ENCODE measurements at places on chromosomes 3 and 15.
A peak's percentile ranks its signal among the peaks of the same experiment; 100 is the strongest.

GRCh38 chr3:86930831-86931230 is 60.1 kb downstream of the VGLL3 start:
- DNase-seq: no peak

- no peak for DNase-seq
Measured at GRCh38 chr3:25567388-25567787, 97.3 kb downstream of the TOP2B start.

- DNase-seq: no peak
Measured at GRCh38 chr3:15563190-15563589, 38.2 kb downstream of the HACL1 start.

DNA sequence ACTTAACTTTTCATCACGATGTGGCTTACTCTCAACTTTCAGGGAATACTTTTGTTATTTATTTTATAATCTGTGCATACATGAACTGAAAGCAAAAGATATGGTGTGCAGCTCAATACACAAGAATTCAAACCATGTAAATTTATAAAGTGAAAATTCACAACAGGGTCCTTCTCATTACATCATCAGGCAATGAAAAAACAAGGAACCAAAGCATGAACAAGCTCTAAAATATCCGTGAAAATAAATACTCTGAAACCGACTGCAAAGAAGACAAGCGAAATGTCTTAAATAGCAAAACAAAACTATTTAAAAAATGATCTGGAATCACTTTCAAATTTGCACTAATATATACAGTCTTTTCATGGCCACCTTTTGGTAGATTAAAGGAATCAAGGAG is 28.9 kb downstream of the GNB5 start:
- no peak for DNase-seq

DNA sequence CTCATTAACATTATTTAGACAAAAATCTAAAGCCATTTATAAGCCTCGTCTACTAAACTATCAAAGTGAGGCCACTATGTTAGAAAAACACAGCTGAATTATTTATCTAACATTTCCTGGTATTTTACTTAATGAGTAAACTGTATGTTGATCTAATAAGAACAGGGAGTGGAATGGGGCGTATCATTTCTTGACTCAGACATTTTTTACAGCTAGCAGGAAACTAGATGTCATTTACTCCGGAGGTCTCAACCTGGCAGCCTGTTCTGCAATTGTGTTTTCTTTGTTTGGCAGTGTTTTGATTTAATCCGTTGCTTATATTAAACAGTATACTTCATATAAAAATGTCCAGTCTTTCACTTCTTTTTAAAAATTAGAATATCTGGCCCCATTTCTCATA is 79.1 kb upstream of the ABI3BP start:
- DNase-seq: no peak

DNA sequence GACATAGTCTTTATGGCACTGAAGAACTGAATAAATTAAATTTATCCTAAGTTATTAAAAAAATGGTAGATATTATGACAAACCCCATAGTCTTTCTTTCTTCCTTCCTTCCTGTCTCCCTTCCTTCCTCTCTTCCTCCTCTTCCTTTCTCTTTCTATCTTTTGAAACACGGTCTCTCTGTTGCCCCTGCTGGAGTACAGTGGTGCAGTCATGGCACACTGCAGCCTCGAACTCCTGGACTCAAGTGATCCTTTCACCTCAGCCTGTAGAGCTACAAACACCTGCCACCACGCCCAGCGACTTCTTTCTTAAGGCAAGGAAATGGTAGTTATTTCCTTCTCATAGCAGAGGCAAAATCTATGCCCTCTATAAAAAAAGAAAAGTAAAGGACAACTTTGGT is 354.6 kb downstream of the GAP43 start:
- DNase-seq: no peak

DNA sequence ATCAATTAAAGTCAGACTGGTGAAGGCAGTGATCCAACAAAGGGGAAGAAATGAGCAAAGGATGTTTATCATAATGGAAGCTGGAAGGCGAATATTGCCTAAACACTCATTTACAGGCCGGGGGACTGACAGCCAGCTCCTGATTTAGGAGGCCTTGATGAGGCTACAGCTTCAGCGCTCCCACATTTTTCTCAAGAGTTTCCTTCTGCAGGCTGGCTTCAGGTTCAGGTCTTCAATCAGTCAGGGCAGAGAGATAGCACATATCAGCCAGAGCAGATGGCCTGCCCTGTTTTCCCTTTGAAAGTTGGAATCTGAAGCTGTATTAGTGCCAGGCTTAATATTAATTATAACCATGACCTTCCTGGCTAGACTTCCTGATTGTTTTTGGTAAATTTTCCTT is 218.9 kb downstream of the SV2B start:
- no peak for DNase-seq

DNA sequence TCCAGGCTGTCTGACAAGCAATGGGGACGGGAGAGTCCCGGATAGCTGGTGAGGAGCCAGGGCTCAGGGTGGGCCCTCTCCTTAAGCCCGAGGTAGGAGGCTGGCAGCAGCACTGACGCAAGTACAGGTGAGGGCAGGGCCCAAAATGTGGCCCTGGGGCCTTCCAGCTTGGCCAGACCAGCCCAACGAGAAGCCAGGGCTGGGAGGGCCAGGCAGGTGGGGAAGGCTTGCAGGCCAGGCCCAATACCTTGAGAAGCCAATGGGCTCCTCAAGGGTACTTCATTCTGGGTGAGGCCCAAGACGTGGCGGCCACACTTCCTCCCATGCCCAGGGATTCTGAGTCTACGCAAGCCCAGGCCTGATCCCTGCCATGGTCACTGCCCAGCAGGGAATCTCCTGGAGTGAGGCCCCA is 37.2 kb downstream of the AMOTL2 start:
- no peak for DNase-seq

DNA sequence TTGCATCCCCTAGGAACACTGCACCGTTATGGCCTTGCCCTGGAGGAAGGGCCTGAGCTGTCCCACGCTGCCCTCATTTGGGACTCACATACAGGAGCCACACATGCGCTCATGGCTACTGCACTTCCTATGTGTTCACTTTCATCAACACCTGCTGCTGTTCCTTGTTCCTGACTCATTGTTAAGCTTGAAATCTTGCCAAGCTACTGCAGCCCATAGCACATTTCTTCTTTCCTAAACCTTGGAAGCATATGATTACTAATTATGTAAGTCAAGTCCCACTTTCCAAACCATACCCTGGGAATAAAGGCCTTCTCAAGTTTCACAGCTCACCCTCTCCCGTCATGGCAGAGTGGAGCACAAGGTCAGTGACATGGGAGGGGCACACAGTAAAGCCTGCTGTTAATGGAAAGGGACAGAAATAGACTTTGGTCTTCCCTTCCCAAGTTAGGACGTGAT is 307.9 kb downstream of the CLSTN2 start:
- no peak for DNase-seq

DNA sequence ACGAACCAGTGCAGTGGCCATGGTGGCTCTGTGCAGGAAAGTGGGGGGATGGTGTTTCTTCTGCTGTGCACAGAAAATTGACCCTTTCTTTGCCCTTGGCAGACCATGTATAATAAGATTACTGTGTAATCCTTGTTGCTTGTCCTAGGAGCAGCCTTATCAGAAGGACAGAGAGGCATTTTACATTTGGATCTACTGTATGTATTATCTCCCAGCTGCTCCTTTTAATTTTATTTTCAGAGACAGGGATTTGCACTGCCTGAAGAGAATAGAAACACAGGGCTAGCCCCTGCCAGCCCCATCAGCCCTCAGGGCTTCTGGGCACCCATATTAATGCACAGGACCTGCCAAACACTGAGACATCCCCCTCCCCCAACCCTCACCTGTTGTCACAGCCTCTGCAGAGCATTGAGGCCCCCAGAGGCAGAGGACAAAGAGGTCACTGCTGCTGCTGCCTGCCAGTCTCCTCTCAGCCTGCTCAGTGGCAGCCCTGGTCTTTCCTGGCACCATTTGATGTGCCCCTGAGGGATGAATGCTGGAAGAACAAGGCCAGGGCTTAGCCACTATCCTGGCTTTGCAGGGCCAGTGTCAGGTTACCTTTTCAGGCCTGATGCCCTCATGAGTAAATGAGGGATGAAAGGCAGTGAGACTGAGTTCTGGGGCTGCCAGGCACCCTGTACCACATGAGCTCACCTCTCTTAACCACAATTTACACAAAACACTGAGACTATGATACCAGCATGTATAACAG is 533.4 kb downstream of the NTRK3 start:
- no peak for DNase-seq

GRCh38 chr3:134373271-134374104 is 759 bp downstream of the AMOTL2 start:
- DNase-seq: peak; percentile 87

DNA sequence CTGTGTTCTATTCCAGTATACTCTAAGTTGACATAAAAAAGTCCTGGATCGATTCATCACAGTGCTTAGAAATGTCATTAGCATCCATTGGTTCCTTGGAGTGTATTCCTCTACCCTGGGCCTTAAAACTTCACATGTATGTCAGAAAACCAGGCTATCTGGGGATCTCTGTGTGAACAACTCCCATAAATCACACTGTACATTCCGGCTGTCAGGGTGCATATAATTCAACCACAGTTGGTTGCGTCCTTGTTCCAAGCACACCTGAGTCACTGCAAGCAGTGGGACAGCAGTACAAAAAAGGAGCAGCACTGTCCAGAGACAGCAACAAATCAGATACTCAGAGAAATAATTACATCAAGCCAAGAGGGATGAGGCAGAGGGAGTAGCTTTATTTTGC is 52.4 kb downstream of the PDZRN3 start:
- DNase-seq: no peak

DNA sequence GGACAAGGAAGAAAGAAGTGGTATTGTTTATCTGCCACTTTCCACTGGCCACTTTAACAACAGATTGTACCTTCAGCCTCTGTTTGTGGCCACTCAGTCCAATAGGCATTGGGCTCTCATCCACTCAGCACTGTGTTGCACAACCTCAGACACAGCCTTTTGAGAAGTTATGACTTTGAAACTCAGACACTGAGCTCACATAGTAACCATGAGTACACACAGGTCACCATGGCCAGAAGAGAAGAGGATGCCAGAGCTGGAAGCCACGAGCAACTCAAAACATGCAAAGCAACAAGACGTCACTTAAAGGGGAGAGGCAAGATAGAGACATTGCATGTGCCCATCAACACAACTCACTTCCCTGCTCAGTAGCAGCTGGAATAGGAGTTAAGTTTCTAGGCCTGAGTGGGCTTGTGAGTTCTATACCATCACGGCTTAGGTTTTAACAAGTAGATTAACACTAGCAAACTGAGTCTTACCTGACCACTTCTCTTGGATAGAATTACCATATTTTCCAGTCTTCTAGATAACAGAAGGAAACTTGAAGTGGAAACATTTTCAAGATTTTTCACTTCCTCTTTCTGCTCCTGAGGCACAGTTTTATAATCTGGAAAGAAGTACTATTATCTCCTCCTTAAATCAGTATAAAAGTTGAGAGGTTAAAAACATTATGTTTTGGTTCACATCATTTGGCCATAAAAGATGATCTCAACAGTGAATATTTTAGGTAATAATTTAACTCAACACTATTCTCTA is 103.5 kb downstream of the IMPG2 start:
- DNase-seq: peak; percentile 86

GRCh38 chr3:112633757-112634156 is 7.2 kb downstream of the CCDC80 start:
- no peak for DNase-seq

- DNase-seq: no peak
Measured at GRCh38 chr3:22979581-22979980, 223.5 kb upstream of the UBE2E2 start.

- DNase-seq: no peak
Measured at GRCh38 chr3:20528180-20528770, 342.3 kb upstream of the SGO1 start.

GRCh38 chr15:64901914-64902313 is 9.8 kb upstream of the ANKDD1A start:
- no peak for DNase-seq

GRCh38 chr3:107068980-107069379 is 308.3 kb upstream of the CCDC54 start:
- DNase-seq: no peak

- DNase-seq: no peak
Measured at GRCh38 chr3:134952371-134952770, 157.3 kb downstream of the EPHB1 start.

GRCh38 chr3:27185231-27185989 is 183.8 kb downstream of the NEK10 start:
- no peak for DNase-seq

GRCh38 chr15:27670486-27671209 is 428.5 kb downstream of the OCA2 start:
- no peak for DNase-seq

- DNase-seq: no peak
Measured at GRCh38 chr15:60548101-60548500, 69.2 kb upstream of the ICE2 start.

- DNase-seq: no peak
Measured at GRCh38 chr3:15778332-15778858, 19.4 kb downstream of the ANKRD28 start.

- no peak for DNase-seq
Measured at GRCh38 chr3:188046561-188047211, 107.3 kb upstream of the LPP start.

GRCh38 chr3:44674211-44674610 is 25.7 kb downstream of the ZNF35 start:
- no peak for DNase-seq

DNA sequence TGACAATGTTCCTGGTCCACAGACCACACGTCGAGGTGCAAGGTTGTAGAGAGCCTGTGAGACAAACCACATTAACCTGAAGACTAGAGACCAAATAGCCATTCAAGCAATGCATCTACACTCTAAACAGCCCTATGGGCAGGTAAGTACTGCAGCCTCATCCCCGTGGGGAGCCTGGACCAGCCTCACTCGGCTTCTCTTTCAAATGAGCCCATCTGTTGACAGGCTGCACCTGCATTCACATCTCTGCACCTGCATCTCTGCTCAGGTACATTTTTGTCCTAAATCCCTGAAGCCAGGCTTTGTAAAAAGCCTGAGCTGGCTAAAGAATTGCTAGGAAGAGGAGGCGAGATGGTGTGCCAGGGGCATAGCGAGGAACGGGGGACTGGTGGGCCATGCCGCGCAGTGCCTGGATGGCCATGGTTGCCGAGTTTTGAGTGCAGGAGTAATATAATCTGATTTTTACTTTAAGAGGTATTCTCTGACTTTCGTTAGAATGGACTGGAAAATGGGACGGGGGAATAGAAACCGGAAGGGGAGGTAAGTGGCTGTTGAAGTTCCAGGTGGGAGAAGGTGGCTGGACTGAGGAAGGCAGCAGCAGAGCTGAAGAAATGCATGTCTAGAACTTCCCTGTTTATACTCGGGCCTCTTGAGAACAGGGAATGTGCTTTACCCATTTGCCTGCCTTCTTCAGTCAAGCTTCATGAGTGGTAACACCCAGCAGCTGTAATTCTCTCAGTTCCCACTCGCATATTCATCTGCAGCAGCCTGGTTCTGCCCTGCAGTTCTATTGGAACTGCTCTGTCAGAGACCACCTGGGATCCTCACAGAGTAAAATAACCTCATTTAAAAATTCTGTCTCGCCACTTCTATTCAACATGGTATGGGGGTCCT is 226.4 kb downstream of the OPA1 start:
- no peak for DNase-seq

All from tibial artery (tissue), 4 donors.